ENCODE measurements at places on chromosomes 6 and 20.

- H3K27me3 ChIP-seq, result no peaks in the 10 kb centered on the region
- no peak overlapping the region for H3K27ac ChIP-seq
- H3K4me1 ChIP-seq, result no peaks in the 10 kb centered on the region
- no peaks in the 10 kb centered on the region for H3K36me3 ChIP-seq
Observed at GRCh38 chr6:68679399-68679798, 44.3 kb downstream of the ADGRB3 start.

DNA sequence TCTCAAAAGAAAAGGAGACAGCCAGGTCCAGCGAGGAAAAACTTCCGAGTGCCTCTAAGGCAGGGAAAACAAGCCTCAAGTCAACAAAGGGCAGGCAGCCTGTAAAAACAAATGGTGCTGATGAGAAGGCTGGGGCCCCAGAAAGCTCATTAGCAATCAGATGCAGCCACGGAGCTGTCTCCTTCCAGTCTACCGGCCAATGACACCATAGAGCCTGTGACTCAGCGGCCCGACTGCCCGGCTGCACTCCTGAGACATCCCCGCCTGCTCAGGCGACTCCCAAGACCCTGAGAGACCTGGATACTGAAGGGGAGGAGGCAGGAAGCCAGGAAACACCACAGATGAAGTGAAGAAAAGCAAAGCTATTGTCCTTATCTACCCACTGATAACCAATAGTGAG, 120.1 kb upstream of the HDDC2 start:
- no peaks in the 10 kb centered on the region for H3K4me1 ChIP-seq
- H3K27ac ChIP-seq, result no peak overlapping the region
- no peaks in the 10 kb centered on the region for H3K27me3 ChIP-seq
- no peak for DNase-seq
- H3K4me3 ChIP-seq, result no peak overlapping the region
- no peaks in the 10 kb centered on the region for H3K36me3 ChIP-seq

DNA sequence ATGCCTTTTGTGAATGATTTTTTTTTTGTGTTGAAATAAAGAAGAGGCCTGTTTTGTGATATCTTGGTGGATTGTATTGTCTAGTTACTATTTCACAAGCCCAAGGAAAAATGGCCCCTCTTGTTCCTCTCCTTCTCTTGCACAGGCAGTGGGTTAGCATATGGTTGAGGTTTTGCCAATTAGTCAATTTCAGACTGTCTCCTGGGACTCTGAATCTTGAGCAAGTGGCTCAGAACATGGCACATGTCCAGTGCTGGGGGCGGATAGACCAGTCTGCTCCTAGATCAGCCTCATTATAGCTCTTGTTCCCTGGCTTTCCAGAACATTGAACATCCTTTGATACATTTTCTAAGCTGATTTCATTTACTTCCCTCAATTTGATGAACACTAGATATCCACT, 589.2 kb downstream of the PHF3 start:
- DNase-seq, result no peak
- no peaks in the 10 kb centered on the region for H3K4me1 ChIP-seq
- no peak overlapping the region for H3K4me3 ChIP-seq
- no peak overlapping the region for H3K27ac ChIP-seq

- H3K27me3 ChIP-seq, result no peaks in the 10 kb centered on the region
- no peaks in the 10 kb centered on the region for H3K36me3 ChIP-seq
- no peak for DNase-seq
- no peak overlapping the region for H3K27ac ChIP-seq
- no peaks in the 10 kb centered on the region for H3K4me1 ChIP-seq
Observed at GRCh38 chr20:62543470-62544302, 67.9 kb upstream of the GATA5 start.

DNA sequence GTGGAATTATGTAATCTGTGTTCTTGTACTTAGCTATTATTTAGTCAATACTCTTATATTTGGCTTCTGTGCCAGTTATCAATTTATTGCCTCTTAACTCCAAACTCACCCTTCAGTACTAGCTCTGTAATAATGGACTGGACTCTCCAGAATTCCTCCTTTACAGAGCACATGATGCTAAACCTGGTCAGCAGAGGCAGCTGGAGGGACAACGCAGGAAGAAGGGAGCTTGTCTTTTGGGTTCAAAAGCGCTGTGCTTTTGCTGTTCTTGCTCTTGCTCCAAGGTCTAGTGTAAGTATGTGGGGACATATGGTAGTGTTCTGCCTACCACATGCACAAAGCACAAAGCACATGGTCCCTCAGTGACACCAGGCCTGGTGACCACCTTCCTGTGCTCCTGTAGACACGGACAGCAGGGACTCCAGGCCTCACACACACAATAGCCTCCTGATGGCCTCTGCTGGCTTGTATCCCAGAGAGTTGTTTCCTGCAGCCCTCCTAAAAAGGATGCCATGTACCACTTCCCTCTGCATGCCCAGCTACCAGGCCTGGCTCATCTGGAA, 46.1 kb downstream of the CHD6 start:
- no peak overlapping the region for H3K4me3 ChIP-seq
- H3K27me3 ChIP-seq, result no peaks in the 10 kb centered on the region
- H3K27ac ChIP-seq, result no peak overlapping the region
- no peak for DNase-seq

DNA sequence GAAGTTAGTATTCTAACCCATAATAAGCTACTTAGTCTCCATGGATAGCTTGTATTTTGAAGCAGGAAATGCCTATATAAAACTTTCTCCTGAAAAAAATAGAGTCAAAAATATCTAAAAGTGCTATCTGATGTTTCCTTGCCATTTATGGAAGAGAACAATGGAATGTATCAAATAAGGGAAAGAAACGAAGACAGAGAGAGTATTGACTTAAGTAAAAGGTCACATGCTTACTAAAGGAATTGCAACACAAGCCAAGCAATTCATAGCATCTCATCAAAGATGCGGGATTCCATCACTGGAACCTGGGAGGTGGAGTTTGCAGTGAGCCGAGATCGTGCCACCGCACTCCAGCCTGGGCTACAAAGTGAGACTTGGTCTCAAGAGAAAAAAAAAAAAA, 112.9 kb upstream of the DTNBP1 start:
- H3K27ac ChIP-seq, result no peak overlapping the region
- H3K4me3 ChIP-seq, result no peak overlapping the region
- no peaks in the 10 kb centered on the region for H3K27me3 ChIP-seq
- no peaks in the 10 kb centered on the region for H3K4me1 ChIP-seq
- no peak for DNase-seq

- H3K4me1 ChIP-seq, result peaks cover 5% of the 10 kb centered on the region
- peaks cover 13% of the 10 kb centered on the region for H3K27me3 ChIP-seq
- no peak for DNase-seq
- no peaks in the 10 kb centered on the region for H3K36me3 ChIP-seq
- H3K4me3 ChIP-seq, result no peak overlapping the region
- no peak overlapping the region for H3K27ac ChIP-seq
Observed at GRCh38 chr6:168244961-168245551, 74.5 kb downstream of the DACT2 start.

DNA sequence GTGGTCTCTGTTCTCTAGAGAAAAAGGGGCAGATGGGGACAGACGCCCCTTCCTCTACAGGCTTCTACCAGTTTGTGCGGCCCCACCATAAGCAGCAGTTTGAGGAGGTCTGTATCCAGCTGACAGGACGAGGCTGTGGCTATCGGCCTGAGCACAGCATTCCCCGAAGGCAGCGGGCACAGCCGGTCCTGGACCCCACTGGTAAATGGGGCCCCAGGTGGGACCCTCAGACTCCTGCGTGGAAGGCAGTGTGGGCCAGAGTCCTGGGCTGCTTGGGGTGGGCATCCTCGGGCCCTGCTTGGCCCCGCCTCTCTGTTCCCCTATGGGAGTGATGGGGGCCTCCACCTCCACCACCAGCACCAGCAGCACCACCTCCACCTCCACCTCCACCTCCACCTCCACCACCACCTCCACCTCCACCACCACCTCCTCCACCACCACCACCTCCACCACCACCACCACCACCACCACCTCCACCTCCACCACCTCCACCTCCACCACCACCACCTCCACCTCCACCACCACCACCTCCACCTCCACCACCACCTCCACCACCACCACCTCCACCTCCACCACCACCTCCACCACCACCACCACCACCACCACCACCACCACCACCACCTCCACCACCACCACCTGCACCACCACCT, 3.2 kb upstream of the TNFRSF6B start:
- H3K4me1 ChIP-seq, result no peaks in the 10 kb centered on the region
- no peaks in the 10 kb centered on the region for H3K27me3 ChIP-seq
- H3K4me3 ChIP-seq, result no peak overlapping the region
- DNase-seq, result no peak
- H3K36me3 ChIP-seq, result peaks cover 50% of the 10 kb centered on the region
- H3K27ac ChIP-seq, result no peak overlapping the region

DNA sequence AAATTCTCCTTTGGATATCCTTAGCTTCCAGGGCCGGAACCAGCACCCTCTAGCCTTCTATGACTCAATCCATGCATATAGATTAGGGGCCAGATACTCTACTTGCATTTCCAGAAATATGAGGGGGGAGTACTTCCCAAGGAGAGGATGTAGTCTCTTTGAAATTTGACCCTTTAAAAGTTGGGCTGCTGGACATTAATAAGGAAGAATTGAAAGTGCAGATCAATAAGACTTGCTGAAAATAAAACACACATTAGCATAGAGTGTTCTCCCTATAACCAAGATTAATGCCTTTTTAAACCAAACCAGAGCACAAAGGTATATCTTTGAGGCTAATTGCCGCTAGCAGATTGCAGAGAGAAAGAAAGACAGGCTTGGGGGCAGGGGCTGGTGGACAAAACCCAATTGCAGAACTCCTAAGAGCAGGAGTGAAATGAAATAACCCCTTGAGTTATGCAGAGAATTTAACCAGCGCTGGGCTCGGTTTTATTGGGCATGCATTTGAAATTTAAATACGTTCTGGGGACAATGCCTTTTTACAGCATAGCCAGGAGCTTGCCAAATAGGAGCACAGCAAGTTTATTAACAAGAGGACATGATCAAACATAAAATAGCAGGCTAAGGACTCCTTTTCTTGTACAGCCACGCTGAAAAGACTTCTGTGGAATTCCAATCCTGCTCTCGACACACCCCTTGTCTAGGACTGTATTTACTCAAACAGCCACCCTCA, 108.2 kb upstream of the SALL4 start:
- H3K27ac ChIP-seq, result no peak overlapping the region
- H3K27me3 ChIP-seq, result peaks cover 4% of the 10 kb centered on the region
- no peak for DNase-seq
- no peak overlapping the region for H3K4me3 ChIP-seq

DNA sequence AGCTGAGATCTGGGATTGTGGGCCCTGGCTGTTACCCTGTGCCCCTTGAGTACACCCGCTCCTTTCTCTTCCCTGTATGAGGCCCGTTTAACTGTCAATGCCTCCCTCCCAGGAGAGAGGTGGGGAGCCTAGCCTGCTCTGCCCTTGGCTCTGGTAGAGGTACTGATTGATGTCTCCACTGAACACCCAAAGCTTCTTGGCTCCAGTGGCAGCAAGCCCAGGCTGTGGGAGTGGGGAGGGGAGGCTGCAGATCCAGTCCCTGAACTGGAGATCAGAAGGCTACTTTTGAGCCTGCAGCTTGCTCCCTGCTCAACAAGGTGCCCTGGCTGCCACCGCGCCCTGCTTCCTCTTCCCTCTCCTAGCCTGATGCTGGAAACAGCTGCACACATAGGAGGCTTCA, 7.5 kb downstream of the LRRC73 start:
- H3K27me3 ChIP-seq, result no peaks in the 10 kb centered on the region
- H3K36me3 ChIP-seq, result peaks cover 80% of the 10 kb centered on the region
- DNase-seq, result no peak
- no peak overlapping the region for H3K4me3 ChIP-seq
